Stimulated activated naive CD8-positive, alpha-beta T cell treated with anti-CD3 and anti-CD28 coated beads, Interleukin-15, amount 100 ng/mL, for 72 hours (primary cell): ENCODE measurements at places on chromosomes 2 and 18.

- no peak for DNase-seq
These were observed 11.3 kb upstream of the MALL start for GRCh38 chr2:110126906-110127305.

DNA sequence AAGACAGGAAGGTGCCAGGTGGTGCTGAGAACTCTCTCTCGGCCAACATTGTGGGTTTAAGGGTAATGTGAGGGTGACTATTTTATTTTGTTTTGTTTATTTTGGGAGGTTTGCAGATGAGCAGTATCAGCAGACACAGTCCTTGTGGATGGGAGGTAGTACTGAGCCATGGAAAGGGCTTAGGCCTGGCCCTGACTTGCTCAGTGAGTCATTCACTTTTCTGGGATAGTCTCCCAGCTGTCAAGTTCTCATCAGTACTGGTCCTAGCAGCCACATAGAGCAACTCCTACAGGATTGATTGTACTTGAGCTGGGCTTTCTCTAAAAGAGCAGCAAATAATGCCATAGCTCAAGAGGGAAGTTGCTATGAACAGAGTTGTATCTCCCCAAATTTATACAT, 175.2 kb downstream of the LOXHD1 start:
- DNase-seq, result no peak

GRCh38 chr2:46480562-46480961, 1.2 kb downstream of the TMEM247 start:
- DNase-seq, result no peak

DNA sequence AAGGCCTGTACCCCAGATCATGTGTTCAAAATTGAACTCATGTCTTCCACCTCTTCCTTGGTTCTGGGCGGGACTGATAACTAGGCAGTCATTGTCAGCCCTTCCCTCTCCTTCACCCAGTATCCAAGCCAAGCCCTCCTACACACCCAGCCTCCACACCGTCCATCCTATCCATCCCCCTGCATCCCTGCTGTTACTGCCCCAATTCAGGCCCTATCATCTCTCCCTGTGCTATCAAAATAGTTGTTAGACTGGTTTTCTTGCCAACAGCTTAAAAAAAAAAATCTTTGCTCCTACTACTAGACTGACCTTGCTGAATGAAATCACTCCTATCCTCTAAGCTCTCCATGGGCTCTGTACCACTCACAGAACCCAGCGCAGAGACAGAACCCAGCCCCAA, 32.8 kb downstream of the TGFA start:
- DNase-seq, result no peak

- no peak for DNase-seq
These were observed 33.2 kb downstream of the LAMA1 start for GRCh38 chr18:7084080-7085065.

GRCh38 chr2:113700186-113700841, 56.1 kb downstream of the SLC35F5 start:
- DNase-seq, result peak; percentile 53

GRCh38 chr18:25229081-25229480, 122.9 kb downstream of the ZNF521 start:
- no peak for DNase-seq

DNA sequence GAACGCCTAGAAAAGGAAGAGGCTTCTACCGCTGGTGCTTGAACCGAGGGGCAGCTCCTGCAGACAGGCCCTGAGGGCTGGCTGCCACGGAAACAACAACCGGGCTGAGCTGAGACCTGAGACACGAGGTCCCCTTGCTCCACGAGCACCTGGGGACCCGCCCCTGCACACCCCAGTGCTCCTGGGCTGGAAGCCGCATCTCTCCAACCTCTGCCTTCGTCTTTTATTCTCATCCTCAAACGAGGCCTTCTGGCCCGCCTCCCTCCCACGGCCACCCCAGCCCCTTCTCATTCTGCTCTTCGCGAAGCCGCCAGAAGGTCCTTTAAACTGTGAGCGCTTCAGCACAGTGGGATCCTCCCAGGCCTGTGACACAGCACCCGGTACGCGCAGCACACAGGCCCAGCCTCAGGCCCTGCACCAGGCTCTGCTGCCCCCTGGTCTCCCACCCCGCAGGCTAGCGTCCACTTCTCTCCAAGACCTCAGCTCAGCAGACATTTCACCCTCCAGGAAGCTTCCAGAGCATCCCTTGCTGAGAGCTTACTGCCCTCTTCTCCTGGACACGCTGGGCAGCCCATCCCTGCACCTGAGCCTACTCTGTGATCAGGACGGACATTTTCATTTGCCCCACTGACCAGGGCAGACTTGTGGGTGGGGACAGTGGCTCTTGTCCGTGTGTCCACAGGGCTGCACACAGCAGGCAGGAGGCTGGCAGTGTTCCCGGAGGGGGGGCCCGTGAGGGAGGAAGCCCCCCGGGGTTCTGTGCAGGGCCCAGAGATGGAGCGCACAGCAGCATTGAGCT, 149.7 kb downstream of the PXDN start:
- no peak for DNase-seq

GRCh38 chr2:74522516-74522915, 3.5 kb downstream of the DQX1 start:
- no peak for DNase-seq

- no peak for DNase-seq
These were observed 380.6 kb downstream of the TSN start for GRCh38 chr2:122136056-122136455.

DNA sequence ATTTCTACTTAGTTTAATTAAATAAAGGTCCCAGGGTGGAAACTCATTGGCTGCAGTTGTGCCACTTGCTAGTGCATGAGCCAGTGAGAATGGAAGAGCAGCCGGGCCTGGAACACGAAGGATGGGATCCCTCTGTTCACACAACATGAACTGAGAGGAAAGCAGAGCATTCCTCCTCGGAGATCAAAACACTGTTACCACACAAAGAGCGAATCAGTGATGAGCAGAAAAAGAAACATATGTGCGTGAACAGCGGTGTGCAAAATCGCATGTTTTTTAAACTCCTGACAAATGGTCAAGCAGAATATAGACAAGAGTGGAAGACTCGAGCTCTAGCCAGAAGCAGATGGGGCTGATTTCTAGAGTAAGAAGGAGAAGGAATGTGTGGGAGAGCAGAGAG, 28.4 kb upstream of the ANKRD44 start:
- DNase-seq, result no peak

DNA sequence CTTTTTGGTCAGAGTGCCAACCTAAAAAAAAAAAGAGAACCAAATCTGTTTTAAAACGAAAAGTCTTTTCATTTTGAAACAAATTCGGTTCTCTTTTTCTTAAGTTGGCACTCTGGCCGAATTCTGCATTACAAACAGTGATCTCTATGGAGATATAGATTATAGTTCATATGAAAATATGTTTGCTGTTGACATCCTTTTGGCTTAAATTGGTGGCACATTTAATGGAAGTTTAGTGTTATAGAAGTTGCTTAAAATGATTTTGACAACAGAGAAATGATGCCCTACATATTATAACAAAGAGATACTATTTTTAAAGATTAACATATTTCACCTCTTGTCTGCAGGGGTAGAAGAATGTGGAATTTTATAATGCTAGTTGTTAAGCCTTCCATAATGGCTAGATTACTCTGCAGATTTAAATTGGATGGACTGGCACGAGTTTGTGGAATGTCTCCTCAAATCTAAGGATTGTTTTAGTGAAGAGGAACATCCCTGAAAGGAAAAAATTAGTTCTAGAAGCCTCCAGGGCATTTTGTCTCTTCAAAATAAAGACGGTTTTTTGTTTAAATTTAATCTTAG, 222.9 kb upstream of the CDH2 start:
- DNase-seq, result no peak

- DNase-seq, result no peak
These were observed 940.2 kb upstream of the FANCL start for GRCh38 chr2:59181347-59181746.

DNA sequence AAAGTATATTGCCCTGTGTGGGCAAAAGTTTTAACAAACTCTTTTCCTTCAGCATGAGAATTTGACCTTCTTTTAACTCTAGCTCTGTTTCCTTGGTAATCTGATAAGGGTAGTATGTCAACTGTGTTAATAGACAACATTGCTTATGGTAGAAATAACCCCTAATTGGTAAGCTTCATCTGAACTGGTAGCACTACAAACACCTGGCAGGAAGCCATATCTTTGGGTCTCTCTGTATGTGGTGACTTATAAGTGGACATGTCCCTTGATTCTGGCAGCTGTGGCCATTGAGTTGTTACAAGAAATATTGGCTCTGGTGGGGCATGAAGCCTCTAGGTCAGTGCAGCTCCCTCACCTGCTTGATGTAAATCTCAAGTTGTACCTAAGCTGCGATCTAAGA, 46.9 kb downstream of the MBD5 start:
- DNase-seq, result no peak

- no peak for DNase-seq
These were observed 704.9 kb downstream of the DCDC2C start for GRCh38 chr2:4408321-4408720.

GRCh38 chr18:27763341-27763740, 413.6 kb downstream of the CDH2 start:
- DNase-seq, result no peak

DNA sequence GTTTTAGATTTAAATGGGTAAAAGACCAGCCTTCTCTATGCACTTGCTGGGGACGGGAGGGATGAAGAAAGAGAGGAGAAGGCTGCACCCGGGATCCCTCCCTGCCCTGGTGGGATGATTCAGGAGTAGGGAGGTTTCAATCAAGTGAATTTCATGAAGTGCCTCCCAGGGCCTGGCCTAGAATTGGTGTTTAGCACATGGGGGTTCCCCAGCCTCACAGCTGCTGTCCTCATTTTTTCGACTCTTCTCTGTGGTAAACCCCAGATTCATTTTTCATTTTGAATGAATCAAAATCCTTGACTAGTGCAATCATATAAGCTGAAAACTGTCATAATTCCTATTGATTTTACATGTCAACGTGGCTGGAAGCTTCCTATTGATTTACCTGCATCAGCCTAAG, 81.1 kb downstream of the LPIN1 start:
- DNase-seq, result peak; percentile 52

GRCh38 chr2:65846989-65847678, 414.7 kb upstream of the SPRED2 start:
- no peak for DNase-seq

DNA sequence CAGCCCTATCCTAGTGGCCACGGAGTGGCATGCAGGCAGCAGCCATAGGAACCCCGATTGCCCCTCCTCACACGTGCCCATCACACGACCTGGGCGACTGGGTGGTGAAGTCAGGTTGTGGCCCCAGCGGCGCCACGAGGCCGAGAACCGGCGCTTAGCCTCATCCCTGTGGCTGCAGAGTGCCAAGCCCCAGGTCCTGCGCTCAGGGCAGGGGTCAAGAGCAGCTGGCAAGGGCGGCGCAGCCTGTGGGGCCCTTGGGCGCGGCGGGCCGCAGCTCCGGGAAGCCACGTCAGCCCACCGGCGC, 73.3 kb downstream of the RPIA start:
- no peak for DNase-seq

DNA sequence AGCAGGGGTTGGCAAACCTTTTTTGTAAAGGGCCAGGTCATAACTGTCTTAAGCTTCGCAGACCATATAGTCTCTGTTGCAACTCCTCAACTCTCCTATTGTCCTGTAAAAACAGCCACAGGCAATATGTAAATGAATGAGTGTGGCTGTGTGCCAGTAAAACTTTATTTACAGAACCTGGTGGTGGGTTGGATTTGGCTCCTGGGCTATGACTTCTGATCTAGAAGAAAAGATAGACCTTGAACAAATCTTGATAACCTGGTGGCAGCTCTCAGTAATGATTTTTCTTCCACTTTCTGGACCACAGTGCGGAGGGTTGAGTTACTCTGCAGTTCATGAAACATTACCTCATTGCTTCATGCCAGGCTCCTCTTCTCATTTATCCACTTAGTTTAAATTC, 139.3 kb downstream of the MYCN start:
- no peak for DNase-seq
